ENCODE measurements at places on chromosomes 6 and 20.

- DNase-seq, result no peak
Measured at GRCh38 chr6:122025104-122025503, 374.3 kb upstream of the HSF2 start.

DNA sequence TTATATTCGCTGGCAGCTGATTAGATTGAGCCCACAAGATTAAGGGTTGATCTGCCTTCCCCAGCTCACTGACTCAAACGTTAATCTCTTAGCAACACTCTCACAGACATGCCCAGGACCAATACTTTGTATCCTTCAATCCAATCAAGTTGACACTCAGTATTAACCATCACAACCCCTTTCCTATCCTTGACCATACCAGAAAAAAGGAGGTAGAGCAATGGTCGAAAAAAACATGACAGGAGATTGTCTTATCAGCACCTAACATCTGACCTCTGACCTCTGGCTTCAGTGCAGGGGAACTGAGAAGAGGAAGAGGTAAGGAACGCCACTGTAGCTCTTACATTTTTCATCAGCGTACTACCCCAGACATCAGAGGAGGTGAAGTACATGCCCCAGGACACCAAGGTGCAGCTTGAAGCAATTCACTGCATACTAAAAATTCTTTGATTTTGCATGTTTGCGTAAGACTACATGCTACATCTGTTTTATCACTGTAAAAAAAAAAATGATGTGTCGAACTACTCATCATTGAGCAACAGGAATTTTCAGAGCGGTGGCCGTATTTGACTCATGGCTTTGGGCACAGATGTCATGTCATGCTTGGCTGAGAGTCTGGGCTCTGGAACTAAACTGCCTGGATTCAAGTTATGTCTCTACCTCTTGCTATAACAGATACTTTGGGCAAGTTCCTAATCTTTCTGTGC, 188.0 kb upstream of the TAB2 start:
- no peak for DNase-seq

DNA sequence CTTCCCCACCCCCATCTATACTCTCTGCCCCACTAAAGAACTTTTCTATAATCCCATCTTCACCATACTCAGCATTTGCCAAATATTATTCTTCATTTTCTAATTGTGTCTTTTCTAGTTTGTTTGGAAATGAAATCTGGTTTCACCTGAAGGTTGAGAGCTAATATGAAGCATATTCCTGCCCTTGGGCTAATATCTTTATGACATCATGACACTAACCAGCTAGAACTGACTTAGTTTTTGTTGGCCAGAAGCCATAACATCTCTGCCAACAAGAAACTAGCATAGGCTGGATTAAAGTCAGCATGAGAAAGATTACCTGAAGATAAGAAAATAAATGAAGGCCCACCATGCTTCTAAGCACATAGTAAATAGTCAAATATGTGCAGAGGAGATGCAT, 16.7 kb downstream of the UNC5CL start:
- no peak for DNase-seq

- DNase-seq, result no peak
Measured at GRCh38 chr6:107565165-107565723, 75.3 kb downstream of the SOBP start.

GRCh38 chr6:165010556-165011535, 298.6 kb downstream of the C6orf118 start:
- DNase-seq, result no peak

DNA sequence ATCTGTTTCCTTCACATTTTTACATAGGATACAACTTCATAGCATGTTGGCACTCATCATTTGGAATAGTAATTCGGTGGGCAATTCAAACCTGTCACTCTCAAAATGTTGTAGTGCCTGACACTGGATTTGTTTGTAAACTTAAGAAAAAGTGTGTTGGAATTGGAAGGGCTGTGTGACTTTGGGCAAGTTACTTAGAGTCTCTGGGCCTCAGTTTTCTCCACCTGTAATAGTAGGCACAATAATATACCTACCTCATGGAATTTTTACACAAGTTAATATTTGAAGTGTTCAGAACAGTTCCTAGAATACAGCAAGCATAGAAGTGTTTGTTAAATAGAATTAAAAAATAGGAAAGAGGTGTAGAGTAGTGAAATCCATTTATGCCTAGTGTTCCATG, 15.0 kb upstream of the BCAS1 start:
- DNase-seq, result no peak

DNA sequence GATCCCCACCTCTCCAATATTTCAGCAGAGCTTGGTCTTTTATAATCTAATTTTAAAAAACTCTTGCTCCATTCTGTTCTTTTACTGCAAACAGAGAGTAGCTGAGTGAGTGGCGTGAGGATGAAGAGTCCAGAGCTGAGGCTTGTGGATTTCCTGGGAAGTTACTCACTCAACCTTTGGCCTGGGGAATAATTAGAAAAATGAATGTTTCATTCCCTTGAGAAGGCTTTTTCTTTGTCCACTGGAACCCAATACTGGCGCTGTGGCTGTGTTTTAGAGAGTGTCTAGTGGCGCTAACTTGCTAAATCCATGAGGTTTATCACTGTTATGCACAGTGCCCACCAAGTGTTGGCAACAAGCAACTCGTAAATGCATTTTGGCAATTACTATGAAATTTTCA, 251.5 kb downstream of the HIVEP2 start:
- no peak for DNase-seq

GRCh38 chr6:55617272-55617671, 38.3 kb upstream of the HMGCLL1 start:
- no peak for DNase-seq

GRCh38 chr20:56391596-56392131, 351 bp downstream of the AURKA start:
- DNase-seq, result no peak

GRCh38 chr6:28648878-28649375, 123.2 kb downstream of the GPX5 start:
- no peak for DNase-seq
